ENCODE measurements at places on chromosomes 6 and 20.

DNA sequence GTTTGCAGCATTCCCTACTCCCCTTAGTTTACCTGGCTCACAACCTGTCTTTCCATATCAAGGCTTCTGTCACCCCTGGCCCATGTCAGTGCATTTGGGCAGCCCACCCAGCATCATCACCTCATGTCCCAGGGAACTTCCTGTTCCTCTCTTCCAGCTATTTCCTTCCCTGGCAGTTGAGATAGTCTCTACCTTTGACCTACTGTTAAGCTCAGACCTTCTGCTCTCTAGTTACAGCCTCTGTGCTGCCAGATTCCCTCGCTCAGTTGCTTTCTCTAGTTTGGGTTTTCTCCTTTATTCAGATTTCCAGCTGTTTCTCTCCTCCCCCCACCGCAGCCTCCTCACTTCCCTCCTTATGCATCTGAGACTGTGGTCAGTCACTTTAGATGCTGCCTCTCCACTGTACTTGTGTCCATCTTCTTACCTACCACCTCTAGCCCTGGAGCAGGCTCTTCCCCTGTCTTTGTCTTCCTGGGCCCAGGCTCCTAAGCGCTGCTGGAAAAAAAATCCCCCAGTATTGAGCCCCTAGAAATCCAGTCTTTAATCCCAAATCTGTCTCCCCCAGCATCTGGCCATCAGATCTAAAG lies 16.3 kb downstream of the PTPN1 start:
- DNase-seq, result no peak

DNA sequence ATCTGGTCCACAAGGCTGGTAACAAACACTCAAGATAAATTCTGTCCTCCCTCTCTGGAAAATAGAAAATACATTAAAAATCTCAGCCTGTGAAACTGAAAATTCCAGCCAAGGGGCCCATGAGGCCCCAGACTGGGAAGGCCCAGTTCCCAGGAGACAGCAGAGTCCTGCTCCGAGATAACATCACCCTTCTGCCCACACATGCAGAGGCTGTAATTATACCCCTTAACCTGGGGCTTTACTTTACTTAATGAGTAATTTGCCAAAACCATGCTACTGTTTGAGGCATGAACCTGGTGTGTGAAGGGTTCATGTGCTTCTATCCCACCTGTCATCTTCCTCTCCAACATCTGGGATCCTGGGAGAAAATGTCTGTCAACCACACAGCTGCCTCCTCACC lies 398.9 kb upstream of the SULF2 start:
- DNase-seq, result no peak

DNA sequence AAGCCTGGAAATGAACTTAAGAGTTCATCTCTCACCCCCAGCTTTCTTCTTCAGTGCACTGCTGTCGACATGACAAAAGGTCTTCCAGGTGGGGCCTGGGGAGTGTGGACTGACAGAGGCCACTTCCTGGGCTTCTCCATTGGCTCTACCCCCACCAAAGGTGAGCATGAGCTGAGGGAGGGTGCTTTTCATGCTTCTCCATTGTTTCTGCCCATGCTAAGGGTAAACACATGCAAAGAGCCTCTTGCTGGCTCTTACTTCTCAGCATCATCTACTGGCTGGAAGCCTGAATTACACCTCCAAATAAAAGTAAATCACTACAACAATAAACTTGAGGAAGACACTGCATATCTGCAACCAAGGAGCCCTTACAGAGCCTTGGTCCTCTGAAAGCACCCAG lies 227.2 kb downstream of the EPM2A start:
- DNase-seq, result no peak

- DNase-seq, result no peak
These were observed 60.2 kb downstream of the RBM38 start for GRCh38 chr20:57451431-57451794.

DNA sequence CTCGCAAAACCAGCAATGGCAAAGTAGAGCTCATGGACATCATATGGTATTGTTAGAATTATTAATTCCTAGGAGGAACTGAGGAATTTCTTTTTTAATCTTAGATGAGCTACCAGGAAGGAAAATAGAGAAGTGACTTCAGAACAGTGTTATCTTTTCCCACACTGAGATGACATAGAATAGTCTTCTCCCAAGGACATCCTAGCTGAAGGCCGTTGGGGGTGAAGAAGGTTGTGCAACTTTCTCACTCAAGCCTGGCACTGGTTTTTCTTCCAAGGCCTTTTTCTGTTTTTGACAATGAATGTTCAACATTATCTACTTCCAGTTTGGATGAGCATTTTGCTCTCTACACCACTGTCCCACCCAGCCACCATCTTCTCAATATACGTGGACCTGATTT lies 35.8 kb upstream of the MAS1 start:
- DNase-seq, result no peak

DNA sequence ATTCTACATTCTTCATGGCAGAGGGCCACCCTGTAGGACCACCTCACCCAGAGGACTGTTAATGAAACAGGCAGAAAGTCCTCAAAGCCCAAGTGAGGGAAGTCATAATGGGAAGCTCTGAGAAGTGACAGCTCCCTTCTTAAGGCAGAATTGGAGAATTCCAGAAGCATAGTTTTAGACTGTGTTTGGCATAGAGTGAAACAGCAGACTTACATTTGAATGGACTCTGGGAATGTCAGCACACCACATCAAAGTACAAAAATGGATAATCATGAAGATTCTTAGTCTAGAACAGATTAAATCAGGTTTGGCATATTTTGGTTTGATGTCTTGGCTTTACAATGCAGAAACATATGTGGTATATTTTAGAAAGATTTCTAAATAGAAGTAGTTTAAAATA lies 17.9 kb downstream of the SH3BGRL2 start:
- no peak for DNase-seq

GRCh38 chr6:55445648-55446204 lies 118.5 kb downstream of the GFRAL start:
- peak; percentile 31 for DNase-seq

DNA sequence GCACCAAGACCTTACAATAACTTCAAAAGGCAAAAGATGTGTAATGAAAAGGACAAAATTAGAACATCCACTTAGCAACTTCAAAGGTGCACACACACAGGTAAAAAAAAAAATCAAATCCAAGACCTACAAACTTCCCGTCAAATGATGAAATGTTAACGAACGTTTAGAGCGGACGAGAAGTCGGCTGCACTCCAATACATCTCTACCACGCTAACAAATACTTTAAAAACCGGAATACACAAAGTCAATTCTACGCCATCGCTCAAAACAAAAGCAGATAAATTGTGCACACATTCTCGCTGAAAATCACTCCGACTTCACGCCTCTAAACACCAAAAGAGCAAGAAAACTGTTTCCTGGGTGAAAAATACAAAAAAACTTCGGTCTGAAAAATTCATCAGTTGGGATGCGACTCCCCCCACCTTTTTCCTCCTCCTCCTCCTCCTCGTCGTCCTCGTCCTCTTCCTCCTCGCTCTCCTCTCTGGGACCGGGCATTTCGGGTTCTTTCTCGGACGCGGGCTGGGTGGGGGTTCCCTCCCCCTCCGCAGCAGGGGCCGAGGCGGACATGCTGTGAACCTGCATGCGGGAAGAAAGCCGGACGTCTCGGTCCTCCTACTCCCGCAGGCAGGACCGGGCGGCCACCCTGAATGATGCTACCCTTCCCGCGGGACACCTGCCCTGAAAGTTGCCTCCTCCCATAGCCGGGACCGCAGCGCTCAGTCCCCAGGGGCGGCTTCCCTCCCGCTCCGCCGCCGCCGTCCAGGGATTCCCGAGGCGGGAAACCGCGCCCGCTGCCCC lies 712 bp downstream of the DEK start:
- peak; percentile 14 for DNase-seq

DNA sequence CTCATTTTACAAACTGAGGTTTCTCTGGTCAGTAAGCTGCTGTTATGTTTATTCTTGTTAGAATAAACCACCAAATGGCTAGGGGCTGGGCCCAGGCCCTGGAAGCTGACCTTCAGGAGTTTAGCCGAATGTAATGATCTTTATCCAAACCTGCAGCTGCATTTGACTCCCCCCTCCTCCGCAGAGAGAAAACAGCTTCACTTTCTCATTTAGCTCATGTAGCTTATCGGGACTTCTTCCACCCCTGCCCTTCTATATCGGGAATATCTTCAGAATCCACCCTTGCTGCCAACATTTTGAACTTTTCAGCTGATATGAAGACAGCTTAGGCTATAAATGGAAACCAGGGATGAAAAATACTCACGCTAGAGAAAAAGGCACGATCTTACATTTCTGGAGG lies 102.6 kb downstream of the ZMYND8 start:
- DNase-seq, result no peak

DNA sequence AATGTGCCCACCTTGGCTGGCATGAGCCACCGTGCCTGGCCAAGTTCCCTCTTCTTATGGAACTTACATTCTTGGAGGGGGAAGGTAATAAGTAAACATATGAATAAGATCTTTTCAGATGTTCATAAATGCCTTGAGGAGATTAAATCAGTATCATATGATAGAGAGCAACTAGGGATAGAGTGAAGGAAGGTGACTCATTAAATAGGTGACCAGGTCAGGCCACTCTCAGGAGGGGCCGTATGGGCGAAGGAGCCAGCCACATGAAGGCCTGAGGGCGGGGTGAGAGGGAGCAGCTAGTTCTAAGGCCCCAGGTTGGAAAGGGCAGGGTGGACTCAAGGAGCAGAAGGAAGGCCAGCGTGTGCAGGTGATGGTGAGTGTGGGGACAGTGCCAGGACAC lies 91.1 kb downstream of the UST start:
- no peak for DNase-seq

DNA sequence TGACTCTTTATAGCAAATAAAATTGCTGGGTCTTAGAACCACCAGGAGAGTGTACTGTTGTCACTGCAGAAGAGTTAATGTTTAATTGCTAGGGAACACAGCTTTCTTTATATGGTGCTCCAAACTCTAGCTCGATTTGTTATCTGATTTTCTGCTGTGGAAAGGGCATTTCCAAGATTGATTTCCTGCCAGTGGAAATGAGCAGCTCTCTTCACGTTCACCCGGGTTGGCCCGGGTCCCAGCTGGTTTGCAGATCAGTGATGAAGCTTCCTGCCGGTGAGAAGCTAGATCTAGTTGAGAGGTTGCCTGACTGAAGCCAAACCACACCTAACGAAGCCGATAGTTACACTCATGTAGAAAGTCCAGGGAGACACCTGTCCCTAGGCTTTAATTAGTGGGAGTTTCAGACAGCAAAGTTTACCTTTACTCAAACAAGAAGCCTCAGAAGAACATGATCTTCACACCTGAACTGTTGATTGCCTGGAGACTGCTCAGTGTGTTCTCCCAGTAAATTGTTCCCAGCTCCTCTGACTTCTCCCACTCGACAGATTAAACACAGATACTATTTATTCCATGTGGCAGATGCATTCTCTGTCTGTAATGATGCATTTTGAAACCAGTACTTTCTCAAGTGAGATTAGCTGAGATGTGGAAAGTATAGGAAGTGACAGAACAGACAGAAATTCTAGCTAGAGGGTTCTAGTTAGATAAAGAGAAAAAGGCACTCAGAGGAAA lies 27.8 kb downstream of the PAQR8 start:
- peak; percentile 60 for DNase-seq

DNA sequence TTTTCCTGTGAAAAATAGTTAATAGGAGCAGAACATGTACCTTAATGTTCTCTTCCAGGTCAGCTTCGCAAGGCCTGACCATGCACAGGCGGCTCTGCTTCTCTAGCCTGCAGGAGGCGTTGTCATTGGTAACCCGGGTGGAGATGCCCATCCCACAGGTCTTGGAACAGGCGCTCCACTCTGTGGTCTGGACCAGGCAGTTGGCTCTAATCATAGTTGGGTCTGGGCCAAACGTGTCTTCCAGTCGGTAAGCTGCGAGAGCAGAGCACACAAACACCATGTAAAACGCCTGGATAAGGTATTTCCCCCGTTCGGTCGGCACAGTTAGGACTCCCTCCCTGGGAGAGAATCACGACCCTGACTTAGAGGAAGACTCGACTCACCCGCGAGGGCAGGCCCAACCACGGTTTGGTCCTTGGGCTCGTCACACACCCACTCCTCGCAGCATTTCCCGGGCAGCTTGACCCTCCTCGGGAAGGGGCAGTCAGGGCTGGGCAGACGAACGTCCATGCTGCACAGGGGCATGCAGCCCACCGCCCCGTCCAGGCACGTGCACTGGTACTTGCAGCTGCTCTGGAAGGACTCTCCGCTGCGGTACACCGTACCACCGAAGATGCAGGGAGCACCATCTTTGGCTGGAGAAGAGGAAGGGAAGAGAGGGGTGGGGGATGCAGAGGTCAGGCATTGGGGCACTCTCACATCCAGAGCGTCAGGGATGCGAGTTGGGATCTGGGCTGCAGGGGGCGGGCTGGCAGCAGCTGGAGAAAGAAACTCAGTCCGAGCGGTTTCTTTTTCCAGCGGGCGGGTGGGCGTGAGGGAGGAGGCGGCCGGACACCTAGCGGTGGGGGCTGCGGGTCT lies 1.0 kb downstream of the CCN2 start:
- peak; percentile 87 for DNase-seq

DNA sequence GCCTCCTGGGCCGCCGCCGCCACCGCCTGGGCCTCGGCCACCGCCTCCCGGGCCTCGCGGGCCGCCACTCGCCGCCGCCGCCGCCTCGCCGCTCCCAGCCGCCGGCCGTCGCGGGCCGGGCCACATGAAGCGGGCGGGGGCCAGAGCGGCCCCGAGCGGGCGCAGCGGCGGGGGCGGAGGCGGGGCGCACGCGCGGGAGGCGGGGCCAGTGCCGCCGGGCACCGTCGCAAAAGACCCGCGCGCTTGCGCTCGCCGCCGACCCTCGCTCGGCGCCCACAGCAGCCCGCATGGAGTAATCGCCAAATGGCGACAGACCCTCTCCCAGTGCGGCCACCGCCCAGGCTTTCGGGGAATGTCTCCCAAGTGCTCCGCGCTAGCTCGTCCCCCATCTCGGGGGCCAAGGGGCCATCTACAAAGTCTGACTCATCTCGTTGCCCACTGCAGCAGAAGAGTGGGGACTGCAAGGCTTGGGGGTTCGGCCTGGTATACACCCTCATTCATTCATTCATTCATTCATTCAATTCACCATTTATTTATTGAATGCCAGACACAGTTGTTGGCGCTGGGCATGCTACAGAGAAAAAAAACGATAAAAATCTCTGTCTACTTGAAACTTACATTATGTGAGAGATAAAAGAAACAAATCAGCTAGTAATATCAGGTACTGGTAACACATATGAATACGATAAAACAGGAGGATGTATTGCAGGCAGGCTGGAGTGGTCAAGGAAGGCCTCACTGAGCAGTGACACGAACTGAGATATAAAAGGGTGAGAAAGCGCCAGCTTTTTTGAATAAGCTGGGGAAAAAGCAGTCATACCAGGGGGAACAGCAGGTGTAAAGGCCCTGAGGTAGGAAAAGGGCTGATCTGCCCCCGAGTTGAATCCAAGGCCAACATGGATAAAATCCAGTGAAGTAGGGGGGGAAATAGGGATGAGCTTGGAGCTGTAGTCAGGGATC lies at the start of gene B4GALT5:
B4GALT5 (minus strand) TSS at position 126 of the 960 bp plus-strand sequence. CDS start 188 bp downstream, outside the sequence.
- peak; percentile 88 for DNase-seq

- no peak for DNase-seq
These were observed 72.4 kb upstream of the LAMP5 start for GRCh38 chr20:9441948-9442347.

GRCh38 chr6:4948781-4949450 lies 54.9 kb downstream of the RPP40 start:
- DNase-seq, result no peak

DNA sequence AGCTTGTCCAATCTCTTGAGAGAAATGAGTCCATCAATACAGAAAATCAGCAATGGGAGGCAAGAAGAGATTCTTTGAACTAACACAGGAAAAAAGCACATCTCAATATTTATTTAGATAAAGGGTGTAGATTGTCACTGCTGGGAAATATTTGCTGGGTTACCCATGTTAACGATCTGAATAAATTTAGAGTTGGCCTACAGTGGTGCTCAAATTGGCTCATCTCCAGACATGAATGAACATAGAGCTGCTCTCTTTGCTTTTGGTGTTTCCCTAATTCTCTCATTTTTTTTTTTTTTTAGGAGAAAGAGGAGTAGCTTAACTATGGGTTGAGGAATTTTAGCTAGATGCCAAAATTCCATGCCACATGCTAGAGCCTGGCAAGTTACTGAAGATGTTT lies 471.2 kb downstream of the PKHD1 start:
- no peak for DNase-seq

All from fibroblast of skin of right biceps (primary cell).